Activated naive CD4-positive, alpha-beta T cell (primary cell): ENCODE measurements at places on chromosomes 2 and 18.

- no peak for DNase-seq
Observed at GRCh38 chr2:80080957-80081356, 223.6 kb downstream of the LRRTM1 start.

GRCh38 chr2:17962876-17963275, 84.4 kb downstream of the KCNS3 start:
- no peak for DNase-seq

- DNase-seq: no peak
Observed at GRCh38 chr18:69300185-69300584, 100.5 kb upstream of the DOK6 start.

DNA sequence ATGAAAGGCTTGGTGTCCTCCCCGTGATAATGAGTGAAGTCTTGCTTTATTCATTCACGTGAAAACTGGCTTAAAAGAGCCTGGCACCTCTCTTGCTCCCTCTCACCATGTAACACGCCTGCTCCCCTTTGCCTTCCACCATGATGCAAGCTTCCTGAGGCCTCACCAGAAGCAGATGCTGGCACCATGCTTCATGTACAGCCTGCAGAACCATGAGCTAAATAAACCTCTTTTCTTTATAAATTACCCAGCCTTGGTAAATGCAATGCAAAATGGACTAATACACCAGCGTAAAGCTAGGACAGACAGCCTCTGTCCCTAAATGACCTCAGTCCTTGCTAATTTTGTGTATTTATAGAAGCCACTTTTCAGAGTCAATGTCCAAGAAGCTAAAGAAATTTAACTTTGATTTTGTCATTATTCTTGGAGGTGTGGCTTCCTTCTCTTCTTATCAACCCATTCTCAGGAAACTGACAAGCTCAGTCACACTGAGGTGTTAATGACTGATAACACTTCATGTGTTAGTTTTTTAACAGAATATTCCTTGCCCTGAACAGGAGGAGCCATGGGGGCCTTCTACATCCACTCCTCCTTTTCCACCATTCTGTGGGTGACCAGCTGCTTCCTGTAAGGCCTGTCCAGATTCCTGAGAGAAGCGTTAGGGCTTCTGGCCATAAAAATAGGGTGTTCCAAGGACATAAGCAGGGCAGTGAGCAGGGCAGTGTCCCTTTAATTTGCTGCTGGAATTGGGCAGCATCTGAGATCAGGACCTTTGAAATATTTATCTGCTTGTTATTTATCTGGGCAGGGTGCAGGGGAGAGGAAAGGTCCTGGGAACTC, 38.0 kb upstream of the EPAS1 start:
- DNase-seq: no peak

DNA sequence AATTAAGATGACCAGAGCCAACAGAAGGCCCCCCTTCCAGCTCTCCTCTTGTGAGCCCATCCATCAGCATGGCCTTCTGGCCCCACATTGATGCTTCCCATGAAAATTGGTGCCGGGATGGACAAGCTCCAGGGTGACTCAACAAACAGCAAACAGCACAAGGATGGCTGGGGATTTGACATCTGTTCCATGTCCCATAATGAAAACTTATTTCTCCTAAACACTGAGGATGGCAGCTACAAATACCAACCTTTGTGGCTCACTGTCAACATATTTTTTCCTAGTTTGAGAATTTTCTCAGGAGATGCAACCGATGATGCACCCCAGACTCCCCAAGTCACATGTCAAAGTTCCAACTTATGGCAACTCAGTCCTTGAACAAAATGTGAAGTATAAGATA, 169.6 kb upstream of the SIX2 start:
- no peak for DNase-seq

GRCh38 chr2:190213441-190214335, 105.9 kb downstream of the HIBCH start:
- no peak for DNase-seq
